ENCODE measurements at places on chromosomes 7 and 10.

- DNase-seq: no peak
Observed at GRCh38 chr7:4689151-4689550, 7.1 kb downstream of the FOXK1 start.

- peak; percentile 64 for DNase-seq
Observed at GRCh38 chr10:128540781-128541761, 414.8 kb upstream of the MKI67 start.

DNA sequence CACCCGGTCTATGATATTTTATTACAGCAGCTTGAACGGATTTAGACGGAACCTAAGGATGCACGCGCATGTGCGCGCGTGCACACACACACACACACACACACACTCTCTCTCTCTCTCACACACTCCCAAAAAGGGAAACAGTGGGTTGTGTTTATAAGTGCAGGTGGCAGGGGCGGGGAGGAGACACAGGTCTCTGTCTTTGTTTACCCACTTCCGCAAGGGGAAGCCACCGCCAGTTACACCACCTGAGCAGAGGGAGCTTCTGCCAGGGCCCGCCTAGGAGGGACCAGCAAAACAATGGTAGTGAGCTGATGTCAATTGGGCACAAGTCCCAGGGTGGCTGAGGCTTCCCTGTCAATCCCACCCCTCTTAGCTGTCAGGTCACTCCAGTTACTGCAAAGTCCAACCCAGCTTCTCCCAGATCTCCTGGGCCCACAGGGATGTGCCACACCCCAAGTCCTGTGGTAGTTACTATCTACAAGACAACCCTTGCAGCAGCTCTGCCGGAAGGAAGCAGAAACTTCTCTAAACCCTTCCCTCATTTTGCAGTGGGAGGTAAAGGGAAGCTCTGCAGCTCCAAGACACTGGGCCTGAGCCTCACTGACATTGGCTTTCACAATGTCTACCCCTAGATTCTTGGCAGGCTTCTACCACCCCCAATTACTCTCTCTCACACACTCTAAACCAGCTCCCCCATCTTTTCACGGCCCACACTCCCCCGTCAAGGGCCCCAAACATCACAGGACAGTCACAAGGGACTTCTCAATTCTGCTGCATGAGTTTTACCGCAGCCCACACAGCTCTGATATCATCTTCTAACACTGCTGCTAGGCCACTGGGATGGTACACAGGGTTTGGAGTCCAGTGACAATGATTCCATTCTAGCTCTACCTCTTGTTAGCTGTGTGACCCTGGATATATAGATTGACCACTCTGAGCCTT lies 17.6 kb downstream of the ANXA11 start:
- peak; percentile 56 for DNase-seq

- no peak for DNase-seq
Observed at GRCh38 chr10:119444866-119445265, 97.7 kb downstream of the RGS10 start.

DNA sequence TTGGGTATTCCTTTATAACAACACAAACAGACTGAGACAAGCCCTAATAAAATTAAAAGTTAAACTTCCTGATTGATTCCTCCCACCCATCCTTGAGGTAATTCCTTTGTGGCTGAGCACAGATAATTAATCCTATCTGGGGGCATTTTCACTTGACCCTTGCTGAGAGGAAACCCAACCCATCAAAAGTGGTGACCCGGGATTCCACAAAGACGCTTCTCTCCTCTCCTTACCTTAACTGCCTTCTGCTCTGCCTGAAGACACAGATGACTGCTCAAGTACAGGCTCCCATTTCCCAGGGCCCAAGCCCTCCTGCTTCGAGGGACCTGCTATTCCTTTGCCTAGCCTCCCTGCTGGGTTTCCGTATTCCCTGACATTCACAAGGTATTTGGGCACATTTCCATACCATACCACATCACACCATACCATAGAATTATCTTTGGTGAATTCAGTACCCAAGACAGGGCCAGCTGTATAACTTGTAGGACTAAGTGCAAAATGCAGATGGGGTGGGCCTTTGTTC lies 9.8 kb upstream of the MAPK8 start:
- DNase-seq: no peak

- DNase-seq: peak; percentile 62
Observed at GRCh38 chr7:101362334-101363195, at the start of gene COL26A1. Gene COL26A1 (plus strand): TSS chr7:101362875. CDS start chr7:101363033, 158 bp downstream.

DNA sequence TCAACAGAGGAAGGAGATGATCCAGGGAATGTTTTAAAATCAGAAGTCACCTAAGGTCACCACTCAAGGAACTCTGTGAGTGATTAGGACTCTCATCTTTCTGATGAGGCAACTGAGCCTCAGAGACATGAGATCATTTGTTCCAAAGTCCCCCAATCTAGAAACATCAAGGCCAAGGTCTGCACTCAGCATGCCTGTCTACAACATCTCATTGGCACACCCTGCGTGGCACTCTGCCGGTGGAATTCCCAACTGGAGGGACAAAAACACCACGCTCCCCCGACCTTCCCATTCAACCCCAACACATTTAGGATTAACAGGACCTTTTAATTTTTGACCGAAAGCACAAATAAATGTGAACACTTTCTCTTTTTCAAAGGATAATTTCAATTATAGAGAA lies 31.4 kb downstream of the CPXM2 start:
- no peak for DNase-seq

DNA sequence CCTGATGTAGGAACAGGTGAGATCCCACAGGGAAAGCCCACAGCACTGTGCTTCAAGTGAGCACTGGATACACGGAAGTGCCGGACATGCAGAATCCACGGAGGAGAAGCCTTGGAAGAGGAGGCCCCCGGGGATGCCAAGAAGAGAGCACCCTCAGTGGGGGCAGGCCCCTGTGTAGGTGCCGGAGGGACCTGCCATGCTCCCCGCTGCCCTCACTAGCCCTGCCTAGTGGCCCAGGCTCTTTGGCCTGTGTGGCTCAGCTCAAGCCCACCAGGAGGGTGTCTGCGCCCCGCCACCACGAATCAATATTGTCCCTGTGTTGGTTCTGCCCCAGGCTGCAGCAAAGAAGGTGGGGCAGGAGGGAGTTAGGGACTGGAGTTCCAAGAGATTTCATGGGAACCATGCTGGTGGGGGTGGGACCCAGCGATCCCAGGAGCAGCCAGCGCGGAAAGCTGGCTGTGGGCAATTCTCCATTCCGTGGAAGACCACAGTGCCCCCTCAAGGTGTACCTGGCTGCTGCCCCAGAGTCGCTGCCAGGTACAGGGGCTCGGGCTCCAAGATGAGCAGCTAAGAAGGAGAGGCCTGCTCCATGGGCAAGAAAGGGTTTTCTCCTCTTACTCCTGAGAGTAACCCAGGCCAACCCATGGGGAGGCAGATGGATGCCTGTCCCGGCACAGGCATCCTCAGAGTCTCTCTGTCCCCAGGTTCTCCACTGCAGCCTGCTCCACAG lies 34.9 kb upstream of the LEP start:
- DNase-seq: no peak

DNA sequence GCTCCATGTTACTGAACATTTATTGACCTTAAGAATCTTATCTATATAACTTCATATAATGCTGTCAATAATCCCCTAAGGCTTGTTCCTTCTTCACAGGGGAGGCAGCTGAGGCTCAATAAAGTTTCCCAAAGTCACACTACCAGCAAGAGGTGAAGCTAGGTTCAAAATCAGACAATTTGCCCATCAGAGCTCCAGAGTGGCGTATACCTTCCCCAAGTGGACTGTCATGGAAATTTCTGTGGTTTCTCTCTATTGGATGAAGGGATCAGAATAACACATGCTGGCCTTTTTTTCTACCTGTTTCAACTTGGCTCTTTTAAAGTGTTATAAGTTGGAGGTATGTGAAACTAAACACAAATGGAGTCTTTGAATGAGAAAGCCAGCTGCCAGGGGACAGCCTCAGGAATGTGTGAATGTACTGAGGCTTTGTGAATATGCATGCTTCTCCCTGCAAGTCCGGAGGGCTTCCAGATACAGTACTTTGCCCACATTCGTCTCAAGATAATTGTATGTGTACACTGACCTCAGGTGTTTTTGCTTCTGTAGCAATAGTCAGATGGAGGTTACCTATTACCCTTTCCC lies 656.3 kb upstream of the CELF2 start:
- DNase-seq: no peak

DNA sequence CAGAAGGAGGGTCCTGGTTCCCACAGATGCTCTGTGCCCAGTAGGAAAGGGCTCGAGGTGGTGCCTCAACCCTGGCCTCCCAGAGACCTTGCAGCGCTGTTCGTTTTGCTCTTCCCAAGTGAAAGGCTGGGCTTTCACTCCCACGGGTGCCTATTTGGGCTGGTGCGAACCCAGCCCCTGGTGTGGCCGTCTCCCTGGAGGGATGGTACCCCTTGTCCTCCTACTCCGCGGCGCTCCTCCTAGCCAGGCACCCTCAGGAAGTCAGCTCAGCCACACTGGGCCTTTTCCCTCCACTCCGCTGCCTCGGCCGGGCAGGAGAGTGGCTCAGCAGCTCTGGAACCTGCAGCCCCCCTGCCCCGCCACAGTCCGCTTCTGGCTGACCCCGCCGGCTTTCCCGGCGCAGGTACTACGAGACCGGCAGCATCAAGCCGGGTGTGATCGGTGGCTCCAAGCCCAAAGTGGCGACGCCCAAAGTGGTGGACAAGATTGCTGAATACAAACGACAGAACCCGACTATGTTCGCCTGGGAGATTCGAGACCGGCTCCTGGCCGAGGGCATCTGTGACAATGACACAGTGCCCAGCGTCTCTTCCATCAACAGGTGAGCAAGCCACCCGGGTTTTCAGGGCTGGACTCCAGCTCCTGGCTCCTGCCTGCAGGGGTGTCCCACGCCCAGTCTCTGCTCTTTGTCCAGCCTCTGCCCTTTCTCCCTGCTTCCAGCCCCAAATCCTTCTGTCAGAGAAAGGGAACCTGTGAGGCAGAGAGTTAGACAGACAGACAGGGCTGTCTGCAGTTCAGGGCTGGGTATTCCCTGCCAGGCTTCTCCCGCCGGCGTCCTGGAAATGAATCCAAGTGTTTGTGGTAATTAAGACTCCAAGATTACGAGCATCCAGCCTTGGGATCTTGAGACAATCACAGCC lies 5.2 kb downstream of the PAX2 start:
- no peak for DNase-seq

DNA sequence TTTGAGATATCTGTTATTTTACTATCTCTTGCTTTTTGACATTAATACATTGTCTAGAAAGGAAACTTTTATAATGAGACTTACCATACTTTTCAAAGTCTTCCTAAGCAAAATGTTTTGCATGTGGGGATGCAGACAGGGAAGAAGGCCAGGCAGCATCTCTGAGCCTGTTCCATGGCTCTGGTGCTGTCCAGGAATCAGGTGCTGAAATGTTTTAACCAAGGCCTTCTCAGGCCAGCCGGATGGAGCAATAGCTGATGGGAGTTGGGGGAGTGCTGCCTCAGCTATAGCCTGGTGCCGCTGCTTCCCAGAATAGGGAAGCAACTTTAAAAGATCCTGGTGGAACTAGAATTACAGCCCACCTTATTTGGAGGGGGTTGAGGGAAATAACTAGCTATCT lies 38.5 kb downstream of the CRTAC1 start:
- no peak for DNase-seq

DNA sequence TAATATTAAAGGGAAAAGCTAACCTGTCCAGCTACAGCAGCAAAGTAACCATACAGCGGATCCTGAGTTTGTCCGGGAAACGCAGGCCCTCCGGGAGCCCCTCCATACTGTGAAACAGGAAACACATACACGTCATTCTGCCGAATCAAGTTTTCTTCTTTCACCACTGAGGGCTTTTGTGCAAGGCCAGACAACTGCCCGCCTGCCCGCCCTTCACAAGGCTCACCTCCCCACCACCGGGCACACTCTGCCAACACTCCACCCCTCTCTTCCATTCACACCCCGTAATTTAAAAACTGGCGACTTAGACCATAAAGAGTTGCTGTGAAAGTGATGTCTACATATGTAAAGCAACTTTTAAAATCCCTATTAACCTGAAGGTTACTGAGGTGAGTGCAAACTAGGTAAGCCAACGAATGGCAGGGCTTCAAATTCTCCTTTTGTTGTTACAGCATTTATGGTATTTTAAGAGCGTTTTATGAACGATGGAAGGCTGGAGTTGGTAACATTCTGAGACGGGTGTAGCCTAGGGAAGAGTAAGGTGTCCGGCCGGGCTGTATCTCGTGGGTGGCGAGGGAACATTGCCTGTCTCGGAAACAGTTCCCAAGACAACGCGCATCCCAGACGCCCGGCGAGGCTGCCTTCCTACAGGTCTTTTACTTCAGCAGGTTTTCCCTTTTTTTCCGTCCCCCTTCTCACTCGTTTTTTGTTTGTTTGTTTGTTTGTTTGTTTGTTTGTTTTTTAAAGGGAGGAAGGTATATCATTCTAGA lies 817 bp downstream of the SRI start:
- peak; percentile 63 for DNase-seq

DNA sequence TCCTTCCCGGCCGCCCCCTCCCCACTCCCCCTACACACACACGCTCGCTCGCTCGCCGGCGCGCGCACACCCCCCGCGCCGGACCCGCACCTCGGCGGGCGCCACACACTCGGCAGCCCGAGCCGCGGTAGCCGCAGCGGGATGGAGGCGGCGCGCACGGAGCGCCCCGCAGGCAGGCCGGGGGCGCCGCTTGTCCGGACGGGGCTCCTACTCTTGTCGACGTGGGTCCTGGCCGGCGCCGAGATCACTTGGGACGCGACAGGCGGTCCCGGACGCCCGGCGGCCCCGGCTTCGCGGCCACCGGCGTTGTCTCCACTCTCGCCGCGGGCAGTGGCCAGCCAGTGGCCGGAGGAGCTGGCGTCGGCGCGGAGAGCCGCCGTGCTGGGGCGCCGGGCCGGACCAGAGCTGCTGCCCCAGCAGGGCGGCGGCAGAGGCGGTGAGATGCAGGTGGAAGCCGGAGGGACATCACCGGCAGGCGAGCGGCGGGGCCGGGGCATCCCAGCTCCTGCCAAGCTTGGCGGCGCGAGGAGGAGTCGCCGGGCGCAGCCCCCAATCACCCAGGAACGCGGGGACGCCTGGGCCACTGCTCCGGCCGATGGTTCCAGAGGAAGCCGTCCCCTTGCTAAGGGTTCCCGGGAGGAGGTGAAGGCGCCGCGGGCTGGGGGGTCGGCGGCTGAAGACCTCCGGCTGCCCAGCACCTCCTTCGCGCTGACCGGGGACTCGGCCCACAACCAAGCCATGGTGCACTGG lies at the start of gene SORCS3:
SORCS3 (plus strand) TSS at position 104 of the 750 bp plus-strand sequence.
- DNase-seq: no peak

- no peak for DNase-seq
Observed at GRCh38 chr7:92609921-92610518, 19.8 kb upstream of the FAM133B start.

GRCh38 chr7:23117841-23118240 lies 12.3 kb downstream of the KLHL7 start:
- no peak for DNase-seq

- DNase-seq: peak; percentile 84
Observed at GRCh38 chr10:91163869-91164474, 56.5 kb upstream of the PCGF5 start.

- no peak for DNase-seq
Observed at GRCh38 chr10:4826792-4827324, 851 bp downstream of the AKR1E2 start.

GRCh38 chr7:71173955-71174354 lies 42.0 kb downstream of the GALNT17 start:
- peak; percentile 63 for DNase-seq

- DNase-seq: no peak
Observed at GRCh38 chr10:7000061-7000460, 410.8 kb downstream of the SFMBT2 start.

Measured in sciatic nerve (tissue), 2 donors.